Thyroid gland (tissue), 4 donors: ENCODE measurements at places on chromosomes 16 and 17. TPM values are rescaled to one million over a fixed set of nuclear protein-coding genes. Genes with fewer than 3 reads are reported as not detected.
A peak's percentile ranks its signal among the peaks of the same experiment; 100 is the strongest.

DNA sequence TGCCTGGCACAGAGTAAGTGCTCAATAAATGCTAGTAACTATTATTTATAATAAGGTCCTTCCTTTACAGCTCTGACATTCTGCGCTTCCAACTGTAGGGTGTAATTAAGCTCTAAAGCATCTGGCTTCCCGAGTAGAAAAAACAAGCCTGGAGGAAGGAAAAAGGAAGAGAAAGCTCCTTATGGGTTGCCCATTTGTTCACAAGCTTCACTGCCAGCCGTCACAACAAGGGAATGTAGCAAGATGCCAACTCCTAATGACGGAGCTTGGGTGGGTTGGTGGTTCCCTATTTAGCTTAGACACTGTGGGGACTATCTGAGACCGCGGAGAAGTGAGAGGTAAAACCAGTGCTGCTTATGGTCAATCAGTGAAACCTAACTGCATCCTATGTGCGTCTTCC, 7.3 kb upstream of the RPRML start:
- no peaks in the 10 kb centered on the region for H3K36me3 ChIP-seq
- DNase-seq = no peak
- no peaks in the 10 kb centered on the region for H3K4me1 ChIP-seq
- H3K4me3 ChIP-seq = no peak overlapping the region

DNA sequence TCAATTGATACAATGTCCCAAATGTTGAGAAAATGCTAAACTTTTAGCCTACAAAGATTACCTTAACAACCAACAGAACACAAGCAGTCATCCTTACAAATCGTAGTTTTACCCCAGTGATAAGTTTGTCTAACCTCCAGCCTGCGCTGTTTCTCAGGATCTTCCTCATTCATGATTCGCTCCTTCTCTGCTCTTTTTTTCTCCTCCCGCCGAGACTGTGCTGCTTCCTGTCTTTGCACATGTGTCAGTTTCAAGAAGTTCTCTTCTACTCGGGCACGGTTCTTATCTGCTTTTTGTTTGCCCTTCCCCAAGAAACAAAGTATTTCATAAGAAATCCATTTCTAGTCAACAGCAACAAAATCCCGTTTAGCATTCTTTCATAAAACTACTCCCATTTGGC, 10.2 kb upstream of the STRADA start:
- no peak overlapping the region for H3K4me3 ChIP-seq
- peaks cover 30% of the 10 kb centered on the region for H3K36me3 ChIP-seq
- H3K27me3 ChIP-seq = no peaks in the 10 kb centered on the region
- H3K4me1 ChIP-seq = no peaks in the 10 kb centered on the region

- H3K27me3 ChIP-seq = no peaks in the 10 kb centered on the region
- H3K27ac ChIP-seq = peak overlapping the region; percentile 86
- H3K4me3 ChIP-seq = no peak overlapping the region
- peaks cover 72% of the 10 kb centered on the region for H3K4me1 ChIP-seq
- H3K36me3 ChIP-seq = no peaks in the 10 kb centered on the region
- DNase-seq = no peak
These were observed 102.2 kb downstream of the RAB11FIP4 start for GRCh38 chr17:31493656-31494155.

- no peak for DNase-seq
- H3K36me3 ChIP-seq = no peaks in the 10 kb centered on the region
- H3K27me3 ChIP-seq = no peaks in the 10 kb centered on the region
- no peak overlapping the region for H3K4me3 ChIP-seq
- H3K27ac ChIP-seq = no peak overlapping the region
- H3K4me1 ChIP-seq = peaks cover 11% of the 10 kb centered on the region
These were observed 28.0 kb downstream of the NFATC3 start for GRCh38 chr16:68113059-68113761.

- H3K4me1 ChIP-seq = no peaks in the 10 kb centered on the region
- no peaks in the 10 kb centered on the region for H3K27me3 ChIP-seq
- no peak overlapping the region for H3K4me3 ChIP-seq
- H3K27ac ChIP-seq = no peak overlapping the region
These were observed 40.2 kb upstream of the METTL16 start for GRCh38 chr17:2551928-2552327.

GRCh38 chr17:48907713-48908046, 527 bp upstream of the UBE2Z start:
- H3K27ac ChIP-seq = peak overlapping the region; percentile 87
- H3K4me3 ChIP-seq = peak overlapping the region; percentile 20
- no peaks in the 10 kb centered on the region for H3K27me3 ChIP-seq
- H3K36me3 ChIP-seq = peaks cover 4% of the 10 kb centered on the region

GRCh38 chr16:84854759-84855158, 35.0 kb downstream of the CRISPLD2 start:
- no peak for DNase-seq
- H3K27me3 ChIP-seq = no peaks in the 10 kb centered on the region
- H3K4me1 ChIP-seq = peaks cover 12% of the 10 kb centered on the region
- no peaks in the 10 kb centered on the region for H3K36me3 ChIP-seq

GRCh38 chr16:65446427-65446826, 324.6 kb upstream of the CDH11 start:
- no peak for DNase-seq
- no peaks in the 10 kb centered on the region for H3K4me1 ChIP-seq
- no peak overlapping the region for H3K27ac ChIP-seq
- H3K36me3 ChIP-seq = no peaks in the 10 kb centered on the region
- H3K27me3 ChIP-seq = no peaks in the 10 kb centered on the region
- H3K4me3 ChIP-seq = no peak overlapping the region

The AOC3 gene
- total RNA-seq = 11.6 TPM

The SLC16A11 gene
- 5.4 TPM for total RNA-seq

The BCO1 gene
- not detected for total RNA-seq

The UNC13D gene
- total RNA-seq = 8.1 TPM

The MAF gene
- 158 TPM for total RNA-seq
